GM04504 (cell line): ENCODE measurements at places on chromosomes 3 and 15.

DNA sequence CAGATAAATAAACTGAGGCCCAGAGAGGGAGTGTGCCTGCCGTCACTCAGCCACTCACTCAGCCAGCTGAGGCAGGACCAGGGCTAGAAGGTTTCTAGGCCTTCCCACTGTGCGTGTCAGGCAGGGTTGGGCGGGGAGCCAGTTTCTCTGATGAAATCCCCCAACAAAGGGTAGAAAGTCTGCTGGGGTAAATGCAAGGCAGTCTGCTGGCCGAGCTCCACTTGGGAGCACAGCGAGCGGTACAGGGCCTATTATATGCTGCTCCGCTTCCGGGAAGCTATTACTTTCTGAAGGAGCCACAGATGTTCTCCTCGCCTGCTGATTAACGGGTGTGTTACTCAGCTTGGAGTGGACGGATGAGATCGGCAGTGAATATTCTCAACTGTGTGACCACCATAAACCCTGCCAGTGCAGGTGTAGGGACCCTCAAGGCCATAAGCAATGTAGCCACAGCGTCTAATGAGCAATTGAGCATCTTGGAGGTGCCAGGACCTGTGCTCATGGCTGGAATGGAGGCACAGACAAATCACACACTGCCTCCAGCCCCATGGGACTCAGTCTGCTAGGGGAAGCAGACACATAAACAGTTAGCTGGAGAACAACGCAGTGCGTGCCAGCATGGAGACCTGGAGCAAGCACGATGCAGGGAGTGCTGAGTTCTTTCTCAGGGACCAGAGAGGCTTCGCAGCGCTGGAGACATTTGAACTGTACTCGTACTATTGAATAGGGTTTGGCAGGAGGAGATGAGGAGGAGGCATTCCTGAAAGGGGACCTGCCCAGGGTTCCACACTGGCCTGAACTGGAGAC lies 42.1 kb downstream of the CORO2B start:
- peak; percentile 96 for DNase-seq

DNA sequence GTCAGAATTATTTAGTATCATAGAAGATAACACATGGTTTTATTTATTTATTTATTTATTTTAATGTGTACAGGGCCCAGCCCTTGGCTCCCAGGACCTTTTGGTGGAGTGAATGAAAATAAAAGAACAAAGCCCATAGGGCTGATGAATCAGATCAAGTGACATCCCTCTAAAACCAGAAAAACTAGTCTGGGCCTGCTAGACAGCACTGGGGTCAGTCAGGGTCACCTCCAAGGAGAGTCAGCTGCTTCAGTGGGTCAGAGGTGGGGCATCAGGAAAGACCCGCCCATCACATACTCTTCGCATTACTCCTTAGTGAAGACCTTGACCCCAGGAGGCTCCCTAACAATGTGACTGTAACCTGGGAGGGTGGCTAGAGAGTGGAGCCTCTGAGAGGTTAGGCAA lies 12.8 kb downstream of the PPCDC start:
- no peak for DNase-seq

- no peak for DNase-seq
These were observed 35.6 kb downstream of the SCAP start for GRCh38 chr3:47440131-47440530.

GRCh38 chr3:32411442-32411841 lies 19.8 kb downstream of the CMTM7 start:
- DNase-seq = no peak

DNA sequence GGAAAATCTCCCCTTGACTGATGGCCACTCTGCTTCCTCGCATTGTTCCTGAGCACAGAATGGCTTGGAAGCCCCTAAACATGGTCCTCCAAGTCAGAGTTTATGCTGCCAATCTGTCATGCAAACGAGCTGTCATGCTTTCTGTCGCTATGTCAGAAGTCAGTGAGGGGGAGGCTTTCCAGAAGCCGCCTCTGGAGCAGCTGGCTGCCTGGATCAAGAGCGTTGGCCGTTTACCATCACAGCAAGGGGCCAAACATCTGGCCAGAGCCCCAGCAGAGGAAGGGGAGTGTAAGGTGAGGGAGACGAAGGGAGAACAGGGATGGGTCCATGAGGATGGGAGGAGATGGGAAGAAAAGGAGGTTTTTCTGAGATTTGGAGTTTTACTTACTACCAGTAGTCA lies 372.6 kb upstream of the NR2F2 start:
- DNase-seq = no peak

DNA sequence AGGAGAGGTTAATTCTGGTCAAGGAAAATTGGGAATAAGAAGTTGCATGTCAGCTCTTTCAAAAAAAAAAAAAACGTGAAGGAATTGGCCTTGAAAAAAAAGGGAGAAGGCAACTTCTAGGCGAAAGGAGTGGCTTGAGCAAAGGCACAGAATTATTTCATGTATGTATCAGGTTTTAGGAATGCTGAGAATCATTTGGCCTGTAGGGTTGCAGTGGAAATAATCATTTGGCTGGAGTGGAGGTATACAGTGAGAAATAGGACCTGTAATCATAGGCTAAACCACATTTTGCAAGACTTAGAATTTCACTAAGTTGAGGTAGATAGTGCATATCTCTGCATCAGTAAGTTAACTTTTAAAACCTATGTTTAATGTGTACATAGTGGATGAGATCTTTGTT lies 54.9 kb downstream of the EPHA6 start:
- DNase-seq = no peak

- no peak for DNase-seq
These were observed 145.6 kb downstream of the NSMCE3 start for GRCh38 chr15:29123991-29124390.

DNA sequence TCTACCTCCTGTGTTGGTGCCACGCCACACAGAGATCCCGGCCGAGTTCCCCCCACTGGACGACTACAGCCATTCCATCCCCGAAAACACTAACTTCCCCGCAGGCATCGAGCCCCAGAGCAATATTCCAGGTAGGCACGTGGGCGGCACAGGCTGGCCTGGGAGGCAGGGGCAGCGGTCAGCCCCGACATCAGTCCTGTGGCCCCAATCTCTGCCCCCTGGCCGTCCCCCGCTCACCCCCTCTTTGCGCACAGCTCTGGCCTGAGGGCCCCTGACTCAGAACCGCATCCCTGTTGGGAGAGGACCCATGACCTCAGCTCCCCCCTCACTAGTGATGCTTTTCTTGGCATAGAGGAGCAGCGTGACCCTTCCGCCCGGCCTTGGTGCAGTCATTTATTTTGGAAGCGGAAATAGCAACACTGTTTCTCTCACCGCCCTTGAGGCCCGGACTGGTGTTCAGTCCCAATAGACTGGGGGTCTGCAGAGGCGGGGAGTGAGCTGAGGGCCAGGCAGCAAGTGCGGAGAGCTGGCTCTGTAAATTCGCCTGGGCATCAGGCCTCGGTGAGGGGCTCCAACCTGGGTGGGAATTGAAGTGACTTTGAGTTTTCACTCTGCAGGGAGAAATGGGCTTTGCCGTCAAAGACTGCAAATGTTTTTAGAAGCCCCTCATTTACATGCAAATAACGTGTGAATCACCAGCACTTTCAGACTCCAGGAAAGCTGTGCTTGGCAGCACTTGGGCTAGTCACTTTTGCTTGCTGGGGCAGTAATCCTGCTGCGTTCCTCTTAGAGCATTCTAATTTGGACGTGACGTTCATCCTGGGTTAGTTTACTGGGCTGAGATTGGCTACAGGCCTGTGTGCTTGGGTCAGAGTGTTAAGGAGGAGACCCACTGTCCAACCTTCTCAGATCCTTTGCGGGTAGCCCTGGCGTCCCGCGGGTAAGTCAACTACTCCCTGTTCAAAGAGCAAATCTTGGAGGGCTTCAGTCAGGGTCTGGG lies 88.9 kb downstream of the AAGAB start:
- no peak for DNase-seq

- DNase-seq = no peak
These were observed 53.1 kb downstream of the LMCD1 start for GRCh38 chr3:8554696-8555095.

GRCh38 chr15:56393277-56393676 lies 28.1 kb downstream of the TEX9 start:
- DNase-seq = no peak

DNA sequence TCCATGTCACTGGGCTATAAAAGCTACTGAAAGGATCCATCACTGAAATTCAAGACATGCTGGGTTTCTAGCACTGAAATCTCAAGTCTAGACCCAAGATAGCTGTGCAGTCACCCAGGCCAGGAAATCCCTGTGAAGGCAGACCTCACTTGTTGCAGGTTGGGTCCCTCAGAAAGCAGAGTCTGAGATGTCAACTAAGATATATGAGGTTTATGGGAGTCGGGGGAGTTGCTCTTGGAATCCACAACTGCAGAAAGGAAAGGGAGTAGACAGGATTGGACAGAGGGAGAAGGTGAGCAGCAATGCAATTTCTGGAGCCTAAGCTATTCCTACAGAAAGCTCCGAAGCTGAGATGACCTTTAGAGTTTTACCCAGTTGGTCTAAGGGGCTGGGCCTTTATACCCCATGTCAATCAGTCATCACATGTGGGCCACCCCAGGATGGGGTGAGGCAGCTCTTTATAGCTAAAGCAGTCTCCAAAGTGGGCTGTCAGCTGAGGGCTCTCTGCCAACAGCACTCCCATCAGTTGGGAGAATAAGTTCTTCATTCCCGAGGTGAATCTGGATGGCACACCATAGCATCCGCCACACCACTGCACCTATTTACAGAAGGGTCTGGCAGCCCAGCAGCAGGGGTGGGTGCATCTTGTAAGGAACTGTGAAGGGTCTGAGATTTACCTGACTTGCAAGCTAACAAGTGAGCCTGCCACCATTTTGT lies 52.3 kb upstream of the ACVR2B start:
- DNase-seq = no peak

DNA sequence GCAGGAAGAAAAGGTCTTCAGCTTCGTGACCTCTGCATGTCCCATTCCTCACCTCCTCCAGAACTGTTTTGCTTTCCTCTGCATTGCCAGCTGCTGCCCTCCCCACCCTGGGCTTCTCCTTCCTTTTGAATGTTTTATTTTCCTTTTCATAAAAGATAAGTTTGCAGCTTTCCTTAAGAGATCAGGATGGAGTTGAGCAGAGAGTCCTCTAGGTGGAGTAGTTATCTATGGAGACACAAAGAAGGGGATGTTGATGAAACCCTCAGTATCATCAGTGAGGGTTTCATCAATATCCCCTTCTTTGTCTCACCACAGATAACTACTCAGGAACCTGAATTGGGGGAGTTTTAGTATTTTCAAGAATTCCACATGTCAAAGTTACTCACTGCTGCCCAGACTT lies 19.0 kb upstream of the SLC25A36 start:
- no peak for DNase-seq

GRCh38 chr3:23565041-23565775 lies 240.5 kb upstream of the UBE2E1 start:
- no peak for DNase-seq

DNA sequence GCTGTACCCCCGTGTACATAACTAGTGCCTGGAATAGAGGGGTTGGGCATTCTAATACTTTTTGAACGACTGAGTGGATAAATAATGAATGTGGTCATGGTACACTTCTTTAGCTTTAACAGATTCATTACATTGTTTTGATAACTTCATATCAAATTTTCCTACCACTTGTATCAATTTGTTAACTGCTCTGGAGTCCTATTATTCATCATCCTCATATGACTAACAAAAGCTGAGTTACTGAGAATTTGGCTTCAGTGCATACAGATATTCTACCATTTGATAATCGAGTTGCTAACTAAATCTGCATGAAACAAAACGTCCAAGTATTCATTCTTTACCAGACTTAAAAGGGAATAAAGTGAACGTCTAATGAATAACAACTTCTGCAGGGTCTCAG lies 31.7 kb downstream of the FRMD5 start:
- no peak for DNase-seq

- DNase-seq = no peak
These were observed 715.1 kb upstream of the NR2F2 start for GRCh38 chr15:95615436-95615835.

DNA sequence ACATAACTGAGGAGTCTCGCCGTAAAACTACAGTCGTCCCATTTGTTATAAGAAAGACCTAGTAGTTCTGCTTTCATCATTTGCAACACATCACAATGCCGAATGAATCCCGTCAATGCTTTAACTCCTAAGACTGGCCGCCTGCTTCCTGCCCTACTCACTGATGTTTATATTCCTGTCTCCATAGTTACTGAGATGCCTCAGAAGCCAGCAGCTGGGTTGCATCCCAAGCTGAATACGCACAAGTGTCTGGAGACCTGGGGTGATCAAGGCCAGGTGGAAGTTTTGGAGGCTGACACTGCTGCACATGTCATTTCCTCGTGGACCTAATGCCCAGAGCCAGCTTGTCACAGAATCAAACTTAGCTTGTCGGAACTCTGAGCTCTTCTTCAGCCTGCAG lies 95.2 kb upstream of the UBE2E1 start:
- peak; percentile 71 for DNase-seq

DNA sequence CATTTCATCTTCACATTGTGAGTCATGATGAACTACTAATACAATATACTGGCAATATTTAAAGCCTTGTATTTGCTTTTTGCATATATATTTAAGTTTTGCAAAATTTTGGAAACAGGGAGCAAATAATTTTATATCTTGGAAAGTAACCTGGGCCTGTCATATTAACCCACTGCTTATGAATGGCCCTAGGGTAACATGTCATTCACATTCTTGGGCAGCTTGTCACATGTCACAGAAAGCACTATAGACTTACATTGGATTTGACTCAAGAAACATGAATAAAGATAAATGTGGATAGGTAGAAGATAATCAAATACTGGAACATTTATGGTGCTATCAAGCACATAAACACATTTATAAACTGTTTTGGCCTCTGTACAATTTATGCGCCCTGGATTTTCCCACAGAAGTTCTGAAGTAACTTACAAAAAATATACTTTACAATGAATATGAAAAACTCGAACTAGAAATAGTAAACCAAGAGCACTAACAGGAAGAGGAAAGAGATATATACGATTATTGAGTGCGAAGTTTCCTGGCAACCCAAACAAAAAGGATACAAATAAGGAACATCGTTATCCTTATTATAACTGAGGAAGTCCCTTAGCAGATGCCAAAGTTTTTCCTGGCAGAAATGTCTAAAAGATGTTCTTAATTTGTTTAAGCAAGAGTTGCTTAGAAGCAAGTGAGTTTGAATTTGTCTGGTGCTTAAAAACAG lies 257.2 kb downstream of the RBMS3 start:
- DNase-seq = no peak

DNA sequence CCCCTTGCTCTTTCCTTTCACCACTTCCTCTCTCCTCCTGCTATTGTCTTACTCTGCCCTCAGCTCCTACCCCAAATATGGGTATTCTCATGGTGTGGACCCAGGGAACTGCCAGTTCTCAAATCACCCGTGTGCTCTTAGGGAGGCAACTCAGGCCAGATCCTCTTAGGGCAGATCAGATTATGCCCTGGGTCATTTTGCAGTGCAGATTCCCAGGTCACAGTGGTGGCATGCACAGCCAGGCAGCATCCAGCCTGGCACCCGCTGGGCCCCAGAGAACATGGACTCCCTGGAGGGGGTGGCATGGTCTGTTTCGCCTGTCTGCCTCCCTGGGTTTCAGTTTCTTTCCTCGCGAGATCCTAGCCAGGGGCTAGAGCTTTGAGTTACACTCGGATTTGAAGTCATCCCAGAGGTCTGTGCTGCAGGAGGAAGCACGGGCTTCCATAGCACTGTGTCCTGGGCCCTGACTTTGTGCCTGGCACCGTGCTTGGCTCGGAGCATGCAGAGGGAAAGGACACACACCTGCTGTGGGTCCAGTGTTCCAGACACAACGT lies 96.1 kb downstream of the TOP2B start:
- no peak for DNase-seq
